ENCODE measurements at places on chromosomes 5 and 9.

DNA sequence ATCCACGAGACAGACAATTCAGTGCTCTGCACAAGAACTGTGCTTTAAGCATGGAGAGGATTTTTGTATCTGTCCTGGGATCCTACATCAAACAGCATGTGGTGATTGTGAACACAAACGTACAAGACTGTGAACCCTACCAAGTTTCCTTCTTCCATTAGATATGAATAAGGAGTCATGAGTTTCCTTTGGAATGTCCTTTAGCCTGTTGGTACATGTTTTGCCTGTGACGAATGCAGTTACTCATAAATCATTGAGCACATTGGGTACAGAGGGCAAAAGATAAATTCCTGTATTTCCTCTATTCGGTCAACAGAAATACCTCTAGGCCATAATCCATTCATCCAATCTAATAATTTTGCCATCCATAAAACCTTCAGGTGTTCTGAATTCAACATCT is 61.5 kb downstream of the FXN start:
- DNase-seq = no peak

DNA sequence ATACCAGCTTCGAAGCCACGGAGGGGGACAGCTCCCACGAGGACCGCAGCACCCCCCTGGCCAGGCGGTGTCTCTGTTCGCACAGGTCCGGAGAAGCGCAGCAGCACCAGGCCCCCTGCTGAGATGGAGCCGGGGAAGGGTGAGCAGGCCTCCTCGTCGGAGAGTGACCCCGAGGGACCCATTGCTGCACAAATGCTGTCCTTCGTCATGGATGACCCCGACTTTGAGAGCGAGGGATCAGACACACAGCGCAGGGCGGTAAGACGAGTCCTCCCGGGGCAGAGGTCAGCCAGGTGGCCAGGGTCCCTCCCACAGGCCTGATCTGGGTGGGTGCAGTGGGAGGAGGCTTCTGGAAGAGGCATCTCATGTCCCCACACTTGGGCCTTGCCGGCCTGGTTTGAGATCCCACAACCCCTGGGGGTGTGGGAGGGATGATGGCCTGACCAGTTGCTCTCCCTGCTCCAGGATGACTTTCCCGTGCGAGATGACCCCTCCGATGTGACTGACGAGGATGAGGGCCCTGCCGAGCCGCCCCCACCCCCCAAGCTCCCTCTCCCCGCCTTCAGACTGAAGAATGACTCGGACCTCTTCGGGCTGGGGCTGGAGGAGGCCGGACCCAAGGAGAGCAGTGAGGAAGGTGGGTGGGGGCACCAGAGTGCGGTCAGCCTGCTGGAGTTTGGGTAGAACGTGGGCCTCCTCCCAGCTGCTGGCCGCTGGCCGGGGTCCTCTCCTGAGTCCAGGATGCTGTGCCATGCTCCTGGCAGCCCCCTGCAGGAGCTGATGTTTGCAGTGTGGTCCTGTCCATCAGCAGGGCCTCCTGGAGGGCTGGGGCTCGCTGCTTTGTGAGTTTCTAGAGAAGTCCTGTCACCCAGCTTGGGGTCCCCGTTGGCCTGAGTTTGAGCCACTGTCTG is 2.8 kb upstream of the AJM1 start:
- no peak for DNase-seq

GRCh38 chr9:131701436-131701781 is 38.5 kb downstream of the RAPGEF1 start:
- no peak for DNase-seq

- DNase-seq = no peak
Measured at GRCh38 chr9:77508396-77508795, 139.7 kb downstream of the GNA14 start.

DNA sequence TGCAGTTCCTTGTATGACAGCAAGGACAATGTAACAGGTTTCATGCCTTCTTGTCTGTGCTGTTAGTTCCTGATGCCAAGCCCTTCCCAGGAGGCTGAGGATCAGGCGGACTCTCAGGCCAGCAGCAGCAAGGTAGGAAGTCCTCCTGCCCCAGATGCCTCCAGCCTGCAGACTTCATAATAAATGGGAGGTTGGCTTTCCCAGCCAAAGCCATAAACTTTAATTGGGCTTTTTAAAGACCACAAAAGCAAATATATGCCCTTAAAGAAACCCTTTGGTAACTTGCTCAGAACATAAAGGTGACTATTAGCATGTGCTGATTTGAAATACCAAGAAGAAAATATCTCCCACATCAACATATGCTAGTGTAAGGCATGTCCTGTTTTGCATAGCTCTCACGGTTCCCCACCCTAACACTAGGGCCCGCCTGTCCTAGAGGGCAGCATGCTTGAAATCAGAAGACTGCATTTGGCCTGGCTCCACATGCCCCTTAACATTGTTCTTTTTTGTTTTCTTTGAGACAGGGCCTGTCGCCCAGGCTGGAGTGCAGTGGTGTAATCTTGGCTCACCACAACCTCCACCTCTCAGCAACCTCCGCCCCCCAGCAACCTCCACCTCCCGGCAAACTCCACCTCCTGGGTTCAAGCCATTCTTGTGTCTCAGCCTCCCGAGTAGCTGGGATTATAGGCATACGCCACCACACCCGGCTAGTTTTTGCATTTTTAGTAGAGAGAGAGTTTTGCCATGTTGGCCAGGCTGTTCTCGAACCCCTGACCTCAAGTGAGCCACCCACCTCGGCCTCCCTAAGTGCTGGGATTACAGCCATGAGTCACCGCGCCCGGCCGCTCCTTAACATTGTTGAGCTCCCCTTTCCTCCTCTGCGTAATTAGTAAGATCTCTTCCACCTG is 44.6 kb upstream of the FCN1 start:
- DNase-seq = no peak

DNA sequence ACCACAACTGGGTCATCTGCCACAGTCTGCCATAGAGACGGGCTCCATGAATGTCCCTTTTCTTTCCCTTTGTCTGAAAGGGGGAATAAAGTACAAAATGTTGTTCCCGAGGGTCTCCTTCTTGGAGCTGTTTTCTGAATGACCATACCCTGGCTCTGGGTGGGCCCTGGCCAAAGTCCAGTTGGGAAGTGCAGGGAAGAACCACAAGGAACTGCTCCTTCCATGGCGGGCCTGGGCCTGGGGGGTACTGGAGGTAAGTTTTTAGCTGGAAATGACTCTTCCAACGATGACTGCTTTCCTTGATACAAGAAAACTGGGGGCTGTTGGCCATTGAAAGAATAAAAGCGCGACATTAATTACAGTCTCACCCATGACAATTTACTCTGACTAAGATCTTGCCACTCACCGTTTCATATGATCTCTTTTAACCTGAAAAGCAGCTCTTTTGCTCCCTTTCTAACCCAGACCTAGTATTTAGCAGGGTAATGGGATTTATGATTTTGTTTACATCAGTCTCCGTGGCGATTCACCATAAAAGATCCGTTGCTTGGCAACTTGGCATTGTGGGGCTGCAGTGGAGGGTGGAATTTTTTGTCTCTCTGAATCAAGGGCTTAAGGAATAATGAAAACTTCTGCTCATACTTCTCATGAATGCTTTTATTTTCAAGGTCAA is 89.2 kb upstream of the PTCH1 start:
- DNase-seq = no peak

- no peak for DNase-seq
Measured at GRCh38 chr5:117065161-117065560, 490.5 kb upstream of the SEMA6A start.

DNA sequence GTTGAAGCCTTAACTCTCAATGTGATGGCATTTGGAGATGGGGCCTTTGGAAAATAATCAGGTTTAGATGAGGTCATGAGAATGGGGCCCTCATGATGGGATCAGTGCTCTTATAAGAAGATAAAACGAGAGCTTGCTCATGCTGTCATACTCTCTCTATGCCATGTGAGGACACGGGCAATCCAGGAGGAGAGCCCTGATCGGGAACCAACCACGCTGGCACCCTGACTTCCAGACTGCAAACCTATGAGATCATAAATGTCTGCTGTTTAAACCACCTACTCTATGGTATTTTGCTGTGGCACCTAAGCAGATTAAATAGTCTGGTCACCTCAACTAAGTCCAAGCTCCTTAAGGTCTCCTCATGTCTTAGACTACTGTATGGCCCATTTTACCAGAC is 10.0 kb downstream of the HMGCS1 start:
- no peak for DNase-seq

GRCh38 chr5:178489271-178489976 is 100.8 kb downstream of the COL23A1 start:
- DNase-seq = no peak

DNA sequence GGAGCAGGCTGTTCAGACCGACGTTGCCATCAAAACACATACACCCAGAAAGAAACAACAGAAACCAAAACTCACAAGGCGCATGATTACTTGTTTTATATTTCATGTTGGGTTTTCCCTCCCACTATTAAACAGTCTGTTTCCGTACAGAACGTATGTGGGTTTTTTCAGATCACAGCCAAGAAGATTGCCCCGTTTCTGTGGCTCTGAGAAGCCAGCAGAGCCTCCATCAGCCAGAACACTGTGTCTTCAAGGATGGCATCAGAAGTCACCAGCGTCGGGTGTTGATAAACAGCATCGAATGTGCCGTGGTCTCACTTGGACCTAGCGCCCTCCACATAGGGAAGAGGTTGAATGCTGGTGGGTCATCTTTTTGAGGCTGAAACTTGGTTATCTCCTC is 42.8 kb downstream of the FAM78A start:
- no peak for DNase-seq

DNA sequence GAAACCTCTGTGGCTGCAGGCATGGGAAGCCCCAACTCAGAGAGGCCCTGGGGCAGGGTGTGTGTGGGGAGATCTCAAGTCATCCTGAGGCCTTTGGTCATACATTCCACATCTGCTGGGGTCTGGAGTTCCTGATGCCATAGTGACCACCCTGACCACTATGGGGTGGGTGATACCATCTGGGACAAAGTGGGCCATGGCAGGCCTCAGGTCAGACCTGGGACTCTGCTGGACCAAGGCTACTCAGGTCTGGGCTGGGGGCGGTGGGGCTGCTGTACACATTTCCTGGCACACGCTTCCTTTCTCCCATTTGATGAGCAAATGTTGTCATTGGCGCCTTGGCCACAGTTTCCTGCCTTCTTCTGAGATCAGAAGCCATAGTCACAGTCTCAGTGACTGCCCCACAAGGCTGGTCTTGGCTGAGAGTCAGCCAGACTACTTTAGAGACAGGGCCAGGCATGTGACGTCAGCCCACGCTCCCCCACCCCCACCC is 15.1 kb upstream of the ACSL6 start:
- DNase-seq = no peak

- DNase-seq = no peak
Measured at GRCh38 chr5:10220248-10220647, 29.4 kb downstream of the ATPSCKMT start.

GRCh38 chr5:137320056-137321045 is 178.8 kb downstream of the SPOCK1 start:
- no peak for DNase-seq

DNA sequence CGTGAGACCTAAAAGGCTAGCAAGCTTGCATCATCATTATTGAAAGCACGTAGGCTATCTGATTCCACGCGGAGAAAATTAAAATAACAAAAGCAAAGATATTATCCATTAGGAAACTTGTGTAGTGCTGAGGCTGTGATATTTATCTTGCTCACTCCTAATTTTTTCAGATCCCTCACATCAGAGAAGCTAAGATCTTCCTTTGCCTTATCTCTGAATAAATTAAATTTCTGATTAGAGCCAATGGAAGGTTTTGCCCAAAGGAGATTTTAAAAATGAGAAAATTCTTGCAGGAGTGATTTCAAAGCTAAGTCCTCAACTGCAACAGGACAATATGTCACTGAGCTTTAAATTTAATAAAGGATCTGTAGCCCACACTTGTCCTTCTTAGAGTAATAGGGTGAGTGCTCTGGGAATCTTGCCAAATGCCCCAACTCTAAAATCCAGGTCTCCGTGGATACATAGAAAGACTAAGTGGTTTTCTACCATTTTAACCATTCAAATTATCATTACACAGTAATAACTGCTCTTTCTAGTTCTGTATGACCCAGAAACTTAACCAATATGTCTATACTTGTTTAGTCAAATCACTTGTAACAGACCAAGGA is 295.0 kb downstream of the CAAP1 start:
- no peak for DNase-seq

- no peak for DNase-seq
Measured at GRCh38 chr9:91100878-91101450, 260.8 kb downstream of the AUH start.

- no peak for DNase-seq
Measured at GRCh38 chr9:5553211-5553610, 42.9 kb downstream of the PDCD1LG2 start.

GRCh38 chr5:166992874-166993722 is 1298.3 kb upstream of the WWC1 start:
- no peak for DNase-seq

GRCh38 chr9:22483528-22484070 is 37.0 kb downstream of the DMRTA1 start:
- no peak for DNase-seq

GRCh38 chr9:98070704-98071103 is 14.2 kb downstream of the NANS start:
- no peak for DNase-seq

DNA sequence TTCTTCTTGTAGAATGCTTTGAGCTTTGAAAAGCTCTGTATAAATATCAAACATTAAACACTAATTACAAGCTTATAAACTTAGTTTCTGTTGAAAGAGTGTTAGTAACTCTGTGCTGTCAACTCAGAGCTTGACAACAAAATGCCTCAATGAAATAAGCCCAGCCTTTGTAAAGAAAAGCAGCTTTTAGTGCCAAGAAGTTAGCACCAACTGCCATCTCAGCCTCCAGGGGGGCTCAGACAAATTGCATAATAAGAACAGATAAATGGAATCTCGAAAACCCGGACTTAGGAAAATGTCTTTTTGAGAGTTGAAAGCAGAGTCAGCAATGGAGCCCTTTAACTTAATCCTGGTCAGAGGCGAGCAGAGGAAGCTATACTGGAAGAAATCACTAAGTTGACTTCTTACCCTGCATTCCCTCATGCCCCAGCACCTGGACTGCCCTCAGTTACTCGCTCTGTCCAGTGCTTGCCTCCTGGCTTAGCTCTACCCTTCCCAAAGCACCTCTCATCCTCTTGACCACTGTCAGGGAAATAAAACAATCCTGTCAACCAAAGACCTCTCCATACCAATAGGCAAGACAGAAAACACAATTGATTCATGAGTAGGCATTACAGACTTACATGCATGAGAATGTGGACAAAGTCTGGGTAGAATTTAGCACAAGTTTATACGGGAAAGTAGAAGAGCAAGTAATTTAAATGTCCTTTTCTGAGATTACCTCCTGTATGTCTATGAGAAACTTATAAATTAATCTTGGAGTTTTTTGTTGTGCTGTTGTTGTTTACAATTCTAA is 352.7 kb downstream of the ZNF608 start:
- no peak for DNase-seq

GRCh38 chr9:72353455-72354116 is 11.4 kb downstream of the ZFAND5 start:
- no peak for DNase-seq

DNA sequence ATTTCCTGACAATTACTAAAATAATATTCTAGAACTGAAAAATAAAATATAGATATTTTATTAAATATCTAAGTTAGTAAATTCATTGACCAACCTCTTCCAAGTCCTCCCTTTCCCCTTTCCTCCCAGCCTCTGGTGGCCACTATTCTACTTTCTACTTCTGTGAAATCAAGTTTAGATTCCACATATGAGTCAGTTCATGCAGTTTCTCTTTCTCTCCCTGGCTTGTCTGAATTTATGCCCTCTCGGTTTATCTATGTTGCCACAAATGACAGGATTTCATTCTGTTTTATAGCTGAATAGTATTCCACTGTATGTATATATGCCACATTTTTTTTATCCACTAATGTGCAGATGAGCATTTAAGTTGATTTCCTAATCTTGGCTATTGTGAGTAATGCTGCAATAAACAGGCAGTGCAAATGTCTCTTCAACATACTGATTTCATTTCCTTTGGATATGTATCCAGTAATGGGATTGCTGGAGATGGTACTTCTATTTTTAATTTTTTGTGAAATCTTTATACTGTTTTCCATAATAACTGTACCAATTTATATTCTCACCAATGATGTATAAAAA is 52.3 kb downstream of the WDR36 start:
- DNase-seq = no peak

Measured in NCI-H2171 (cell line).